Activated naive CD4-positive, alpha-beta T cell treated with anti-CD3 and anti-CD28 coated beads for 36 hours (primary cell): ENCODE measurements at places on chromosomes 4 and X.
A peak's percentile ranks its signal among the peaks of the same experiment; 100 is the strongest.

GRCh38 chr4:69576251-69576877 is 63.1 kb downstream of the UGT2A2 start:
- DNase-seq = no peak

DNA sequence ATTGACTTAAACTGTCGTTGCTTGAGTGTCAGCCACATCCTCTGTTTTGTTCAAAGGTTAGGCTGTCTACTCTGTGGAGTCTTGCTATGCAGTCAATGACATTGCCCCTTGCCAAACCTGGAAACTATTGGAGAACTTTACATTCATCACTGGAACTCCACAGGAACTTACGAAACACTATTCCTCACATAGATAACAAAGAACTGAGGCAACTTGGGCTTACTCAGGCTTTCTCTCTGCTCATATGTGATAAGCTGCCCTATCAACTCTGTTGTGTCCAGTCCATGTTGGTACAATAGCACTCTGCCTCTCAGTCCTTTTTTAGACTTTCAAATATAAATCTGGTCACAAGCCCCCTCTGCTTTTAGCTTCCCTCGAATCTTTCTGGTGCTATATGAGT is 9.4 kb downstream of the NPY5R start:
- no peak for DNase-seq

GRCh38 chr4:138680989-138681604 is 334.5 kb upstream of the NOCT start:
- DNase-seq = peak; percentile 86

DNA sequence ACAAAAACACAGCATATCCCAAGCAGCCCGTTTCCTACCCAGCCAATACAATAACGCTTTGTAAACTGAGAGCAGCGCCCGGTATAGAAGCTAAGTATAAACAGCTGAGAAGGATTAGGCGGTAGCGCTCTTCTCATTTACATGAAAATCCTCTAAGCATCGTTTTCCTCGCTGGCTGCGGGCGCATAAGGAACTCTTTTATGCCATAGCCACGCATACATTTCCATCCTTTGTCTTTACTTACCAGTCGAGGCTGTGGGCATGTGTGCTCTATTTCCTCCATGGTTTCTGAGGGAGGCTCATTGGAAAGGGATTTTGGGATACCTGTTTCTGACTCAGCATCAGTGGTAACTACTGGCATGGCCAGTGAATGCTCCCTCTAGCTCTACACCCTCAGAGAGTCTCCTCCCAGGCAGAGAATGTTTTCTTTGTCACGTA is 383 bp downstream of the PCYT1B start:
- DNase-seq = no peak

- DNase-seq = no peak
Measured at GRCh38 chrX:44953734-44954502, 80.9 kb downstream of the KDM6A start.

DNA sequence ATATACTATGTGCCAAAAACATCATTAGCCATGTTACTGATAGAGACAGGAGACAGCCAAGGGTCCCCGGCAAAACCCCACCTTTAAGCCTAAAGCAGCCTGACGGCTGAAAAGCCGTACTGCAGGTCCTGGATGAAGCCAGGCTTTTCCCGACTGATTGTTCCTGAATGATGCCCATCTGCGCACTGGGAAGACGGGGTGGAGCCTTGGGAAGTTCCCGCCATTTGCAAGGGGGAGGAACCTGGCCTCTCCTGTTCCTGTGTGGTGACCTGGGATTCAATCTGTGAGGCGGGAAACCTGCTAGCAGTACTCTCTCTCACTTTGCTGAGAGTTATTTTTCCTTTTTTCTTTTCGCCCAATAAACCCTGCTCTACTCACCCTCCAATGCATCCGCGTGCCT is 15.1 kb upstream of the CAMK2D start:
- no peak for DNase-seq

GRCh38 chrX:71183341-71183740 is 38.7 kb downstream of the NLGN3 start:
- DNase-seq = no peak

- no peak for DNase-seq
Measured at GRCh38 chr4:55242506-55242905, 103.5 kb upstream of the SRD5A3 start.

GRCh38 chr4:633976-634598 is 8.7 kb downstream of the PDE6B start:
- DNase-seq = no peak

- no peak for DNase-seq
Measured at GRCh38 chr4:183670251-183670650, 11.2 kb downstream of the TRAPPC11 start.

GRCh38 chr4:53010318-53010717 is 148.2 kb downstream of the RASL11B start:
- DNase-seq = no peak

- DNase-seq = no peak
Measured at GRCh38 chrX:108285356-108285755, 152.9 kb downstream of the COL4A6 start.

- DNase-seq = no peak
Measured at GRCh38 chr4:53605783-53606182, 14.5 kb upstream of the LNX1 start.

- DNase-seq = no peak
Measured at GRCh38 chr4:186749611-186750281, 26.1 kb upstream of the FAT1 start.

GRCh38 chr4:153113061-153113837 is 91.0 kb upstream of the TRIM2 start:
- peak; percentile 41 for DNase-seq

DNA sequence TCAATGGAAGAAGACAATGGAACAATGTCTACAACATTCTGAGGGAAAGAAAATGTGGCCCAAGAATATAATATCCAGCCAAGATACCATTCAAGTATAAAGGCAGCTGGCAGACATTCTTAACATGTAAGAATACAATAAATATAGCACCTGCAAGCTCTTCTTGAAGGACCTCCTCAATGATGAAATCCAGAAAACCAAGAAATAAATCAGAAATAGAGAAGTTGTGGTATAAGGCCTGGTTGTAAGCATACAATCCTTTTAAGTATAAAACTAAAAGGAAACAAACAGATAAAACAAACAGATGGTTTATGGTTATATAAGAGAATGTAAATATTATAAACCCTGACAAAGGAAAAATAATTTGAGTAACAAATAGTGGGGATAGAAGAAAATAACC is 33.4 kb downstream of the SYTL4 start:
- no peak for DNase-seq

DNA sequence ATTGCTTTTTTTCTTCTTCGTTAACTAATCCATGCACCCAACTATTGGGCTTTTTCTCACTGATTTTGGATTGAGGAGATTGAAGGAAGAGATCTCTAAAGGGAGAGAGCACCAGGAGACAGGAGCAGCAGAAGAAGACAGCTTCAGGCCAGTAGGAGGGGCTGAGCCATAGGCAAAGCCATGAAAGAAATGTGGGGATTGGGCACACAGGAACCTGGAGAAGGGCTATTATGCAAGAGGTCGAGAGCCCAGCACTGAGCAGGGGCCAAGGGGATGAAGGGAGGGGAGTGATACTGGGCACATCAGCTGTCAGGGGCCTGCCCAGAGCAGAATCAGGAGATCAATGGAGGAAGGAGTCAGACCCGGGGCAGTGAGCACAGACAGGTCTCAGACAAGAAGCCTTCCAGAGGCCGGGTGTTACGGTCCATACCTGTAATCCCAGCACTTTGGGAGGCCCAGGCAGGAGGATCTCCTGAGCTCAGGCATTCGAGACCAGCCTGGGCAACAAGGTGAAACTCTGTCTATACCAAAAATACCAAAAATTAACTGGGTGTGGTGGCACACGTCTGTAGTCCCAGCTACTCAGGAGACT is 140.9 kb downstream of the BCOR start:
- no peak for DNase-seq

DNA sequence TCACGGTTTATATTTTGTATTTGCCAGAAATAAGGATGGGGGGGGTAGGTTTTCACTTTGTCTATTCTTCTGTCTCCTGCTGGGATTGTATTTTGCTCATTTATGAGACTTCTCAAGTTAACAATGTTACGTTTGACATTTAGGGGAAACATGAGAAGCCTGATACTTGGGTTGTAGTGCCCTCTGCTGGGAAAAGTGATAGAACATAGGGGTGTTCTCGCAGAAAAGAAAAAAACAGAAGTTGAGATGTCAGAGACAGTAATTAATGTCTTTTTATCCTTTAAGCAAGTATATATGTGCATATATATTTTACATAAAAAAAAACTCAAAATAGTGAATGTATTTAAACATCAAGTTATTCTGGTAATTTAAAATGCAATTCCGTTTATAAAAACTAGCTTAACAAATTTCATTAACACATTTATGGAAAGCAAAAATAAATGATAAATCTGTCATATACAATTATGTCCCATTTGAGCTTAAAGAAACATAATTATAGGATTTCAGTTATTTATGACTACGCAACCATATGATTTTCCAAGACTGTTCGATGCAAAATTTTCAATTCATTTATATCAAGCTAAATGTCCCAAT is 46.0 kb upstream of the TMPRSS11F start:
- peak; percentile 75 for DNase-seq

DNA sequence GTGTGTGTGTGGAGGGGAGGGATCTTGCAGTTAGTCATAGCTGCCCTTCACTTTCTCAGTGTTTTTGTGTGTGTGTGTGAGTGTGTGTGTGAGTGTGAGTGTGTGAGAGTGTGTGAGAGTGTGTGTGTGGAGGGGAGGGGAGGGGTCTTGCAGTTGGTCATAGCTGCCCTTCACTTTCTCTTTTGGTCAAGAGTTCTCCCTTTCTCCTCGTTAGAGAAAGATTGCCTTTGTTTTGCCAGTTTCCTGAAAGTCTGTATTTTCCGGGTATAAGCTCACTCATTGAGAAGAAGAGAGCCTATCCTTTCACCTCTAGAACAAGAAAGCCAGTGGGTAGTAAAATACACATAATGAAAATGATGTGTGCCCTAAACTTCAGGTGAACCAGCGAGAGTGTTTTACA is 75.2 kb upstream of the ENPP6 start:
- no peak for DNase-seq

- peak; percentile 60 for DNase-seq
Measured at GRCh38 chr4:108483079-108483478, 137.3 kb upstream of the RPL34 start.

DNA sequence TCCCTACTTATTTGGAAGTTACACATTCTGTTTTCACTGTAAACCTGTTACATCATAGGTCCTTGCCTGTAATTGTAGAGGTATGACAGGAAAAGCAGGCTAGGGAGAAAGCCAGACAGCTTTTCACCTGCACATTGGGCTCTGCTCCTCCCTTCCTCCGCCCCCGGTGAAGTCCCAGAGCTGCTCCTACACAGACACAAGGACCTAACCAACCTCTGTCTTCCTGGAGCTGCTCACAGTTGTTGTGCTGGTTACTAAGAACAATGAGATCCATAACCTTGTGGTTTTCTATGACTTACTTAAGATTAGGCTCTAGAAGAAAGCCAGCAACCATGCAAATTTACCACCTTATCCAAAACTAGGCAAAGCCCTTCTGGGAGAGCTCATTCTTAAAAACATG is 40.0 kb downstream of the MOSPD2 start:
- no peak for DNase-seq

DNA sequence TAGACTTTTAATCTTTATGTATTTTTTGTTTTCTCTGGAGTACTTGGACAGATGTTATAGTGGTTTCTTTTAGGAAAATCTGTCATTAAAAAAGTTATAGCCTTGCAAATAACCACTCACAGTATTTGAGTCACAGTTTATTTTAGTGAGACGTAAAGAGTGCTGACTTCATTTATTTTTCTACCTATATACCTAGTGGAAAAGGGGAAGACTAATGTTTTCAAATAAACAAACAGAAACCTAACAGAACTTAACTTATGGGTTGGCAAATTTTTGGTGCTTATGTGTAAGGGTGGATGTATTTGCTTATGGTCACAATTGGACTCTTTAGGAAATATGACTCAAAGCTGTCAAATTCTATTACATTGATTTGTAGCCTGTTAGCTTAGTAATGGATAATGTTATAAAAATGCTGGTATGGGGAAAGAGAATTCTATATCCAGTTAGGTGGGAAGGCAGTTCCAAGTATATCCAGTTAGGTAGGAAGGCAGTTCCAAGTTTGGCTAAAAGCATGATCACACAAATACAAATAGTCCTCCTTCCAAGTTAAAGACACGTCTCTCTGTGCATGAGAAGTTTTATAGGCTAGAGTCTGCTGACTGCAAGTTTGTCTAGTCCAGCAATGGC is 61.9 kb downstream of the SLC9A6 start:
- no peak for DNase-seq
